ACHN (cell line): ENCODE measurements at places on chromosomes 7 and 10.

- no peak for DNase-seq
These were observed 109.6 kb downstream of the TMEM130 start for GRCh38 chr7:98760201-98760651.

GRCh38 chr10:132499367-132499685, 38.3 kb upstream of the INPP5A start:
- no peak for DNase-seq

- no peak for DNase-seq
These were observed 705.1 kb downstream of the SUGCT start for GRCh38 chr7:40839881-40840280.

DNA sequence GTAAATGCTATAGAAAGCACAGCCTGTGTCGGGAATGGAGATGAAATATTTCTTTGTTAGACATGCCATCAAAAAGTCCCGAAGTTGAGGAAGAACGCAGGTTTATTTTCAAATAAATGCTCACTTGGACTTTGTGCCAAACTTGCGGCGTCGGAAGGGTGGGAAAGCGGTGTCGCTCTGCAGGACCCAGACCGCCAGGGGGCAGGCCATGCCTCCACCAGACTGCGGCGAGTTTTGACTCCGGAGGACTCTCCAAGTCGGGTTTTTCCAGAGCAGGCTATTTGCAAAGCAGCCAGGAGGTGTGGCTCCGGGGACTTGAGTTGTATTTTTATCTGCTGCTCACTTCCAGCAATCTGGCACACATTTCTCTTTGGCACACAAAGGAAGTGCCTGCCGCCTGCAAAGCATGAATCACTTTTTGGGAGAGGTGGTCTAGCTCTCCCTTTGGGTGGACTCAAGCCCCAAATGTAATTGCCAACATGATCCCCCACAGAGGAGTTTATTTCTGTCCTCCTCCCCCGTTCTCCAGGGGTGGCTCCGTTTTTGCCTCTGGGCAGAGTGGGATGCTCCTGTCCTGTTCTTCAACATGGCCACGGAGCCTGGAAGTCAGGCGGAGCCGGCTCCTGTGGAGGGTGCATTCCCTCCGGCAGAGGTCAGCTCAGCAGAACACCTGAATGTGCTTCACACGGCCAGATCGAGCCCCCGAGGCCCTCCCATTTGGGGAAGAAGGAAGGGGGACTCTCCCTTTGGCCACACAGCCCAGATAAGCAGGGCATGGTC, 82.3 kb upstream of the GPR26 start:
- DNase-seq: peak; percentile 77

GRCh38 chr10:128064970-128065580, 61.1 kb downstream of the MKI67 start:
- no peak for DNase-seq

GRCh38 chr7:45992826-45993225, 71.8 kb upstream of the IGFBP3 start:
- DNase-seq: no peak

GRCh38 chr7:38870147-38870546, 38.8 kb downstream of the VPS41 start:
- DNase-seq: no peak

- DNase-seq: peak; percentile 27
These were observed 43.5 kb downstream of the ACSM6 start for GRCh38 chr10:95237376-95238170.

- no peak for DNase-seq
These were observed 614.1 kb upstream of the FZD8 start for GRCh38 chr10:36256166-36256565.

DNA sequence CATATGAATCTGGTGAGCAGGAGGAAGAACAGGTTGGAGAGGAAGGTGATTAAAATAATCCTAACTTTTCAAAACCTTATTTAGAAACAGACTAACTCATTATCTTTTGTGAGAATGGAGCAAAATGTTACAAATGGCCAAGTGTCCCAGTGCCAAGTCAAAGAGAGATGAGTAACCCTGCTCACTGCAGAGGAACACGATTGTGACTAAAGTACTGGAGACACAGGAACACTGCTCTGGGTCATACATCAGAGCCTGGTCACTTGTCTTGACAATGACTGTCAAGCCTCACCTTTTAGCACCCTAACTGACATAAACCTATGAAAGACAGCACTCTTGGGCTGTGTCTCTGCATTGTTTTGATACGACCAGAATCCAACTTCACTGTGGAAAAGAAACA, 108.8 kb downstream of the SGMS1 start:
- no peak for DNase-seq

GRCh38 chr10:49559476-49559875, 20.6 kb upstream of the ERCC6 start:
- no peak for DNase-seq

DNA sequence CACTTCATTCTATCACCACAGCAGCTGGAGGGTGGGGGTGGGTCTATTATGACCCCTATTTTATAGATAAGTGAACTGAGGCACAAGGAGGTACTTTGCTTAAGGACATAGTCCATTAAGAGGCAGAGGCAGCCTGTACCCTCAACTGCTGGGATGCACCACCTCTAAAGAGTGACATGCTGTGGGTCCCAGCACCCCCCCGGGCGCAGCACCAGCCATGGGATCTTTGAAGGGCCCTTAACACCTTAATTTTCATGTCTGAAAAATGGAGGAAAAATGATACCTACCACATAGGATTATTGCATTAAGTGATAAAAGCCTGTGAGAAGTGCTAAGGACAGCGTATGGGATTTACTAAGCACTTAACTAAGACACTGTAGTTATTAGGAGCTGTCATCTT, 15.4 kb downstream of the ADCYAP1R1 start:
- no peak for DNase-seq

DNA sequence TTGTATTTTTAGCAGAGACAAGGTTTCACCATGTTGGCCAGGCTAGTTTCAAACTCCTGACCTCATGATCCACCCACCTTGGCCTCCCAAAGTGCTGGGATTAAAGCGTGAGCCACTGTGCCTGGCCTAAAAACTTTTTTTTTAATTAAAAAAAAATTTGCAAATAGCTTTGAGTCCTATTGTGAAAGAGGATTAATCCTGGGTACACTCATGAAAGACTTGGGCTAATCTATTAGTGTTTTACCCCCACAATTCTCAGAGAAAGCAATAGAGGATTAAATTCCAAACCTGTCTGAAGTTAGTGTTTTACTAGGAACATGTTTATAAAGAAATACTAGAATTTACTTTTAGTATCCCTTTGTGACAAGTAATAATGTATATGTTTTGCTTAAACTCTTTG, 76.9 kb upstream of the ITGB1 start:
- no peak for DNase-seq

DNA sequence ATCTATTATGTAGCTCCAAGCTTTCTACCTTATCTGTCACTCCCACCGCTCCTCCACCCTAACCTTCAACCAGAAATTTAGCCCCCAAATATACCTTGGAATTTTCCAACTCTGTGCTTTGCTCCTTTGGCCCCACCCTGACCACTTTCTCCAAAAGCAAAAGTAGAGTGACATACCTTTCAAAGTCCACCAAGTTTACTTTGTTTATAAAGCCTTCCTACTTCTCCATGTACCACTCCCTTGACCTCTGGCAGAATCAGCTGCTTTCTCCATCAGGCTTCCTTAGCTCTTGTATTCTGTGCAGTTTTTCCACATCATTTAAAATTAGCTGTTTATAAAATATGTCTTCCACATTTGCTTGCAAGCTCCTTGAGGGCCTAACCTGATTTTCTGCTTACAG, 40.9 kb upstream of the RSBN1L start:
- no peak for DNase-seq

- no peak for DNase-seq
These were observed 36.8 kb upstream of the HSPA12A start for GRCh38 chr10:116779076-116779687.

GRCh38 chr10:72083790-72084459, 4.4 kb downstream of the SPOCK2 start:
- no peak for DNase-seq

GRCh38 chr7:55022002-55022985, 3.5 kb downstream of the EGFR start:
- no peak for DNase-seq

GRCh38 chr7:63900394-63901203, 98.0 kb upstream of the ZNF722 start:
- DNase-seq: no peak

DNA sequence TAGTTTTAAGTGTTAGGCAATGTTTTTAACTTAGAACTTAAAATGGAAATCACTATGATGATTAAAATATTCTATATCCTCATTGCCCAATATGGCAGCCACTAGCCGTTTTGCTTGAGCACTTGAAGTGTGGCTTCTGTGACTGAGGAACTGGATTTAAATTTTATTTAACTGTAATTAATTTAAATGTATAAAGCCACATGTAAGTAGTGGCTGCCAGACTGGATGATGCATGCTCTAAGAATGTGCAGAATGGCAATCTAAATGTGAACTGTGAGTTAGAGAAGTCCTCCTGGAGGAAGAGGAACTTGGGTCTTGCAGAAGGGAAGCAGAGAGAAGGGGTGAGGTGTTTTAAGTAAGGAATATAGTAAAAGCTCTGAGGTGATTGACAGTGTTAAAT, 451.4 kb downstream of the SUGCT start:
- DNase-seq: peak; percentile 47

DNA sequence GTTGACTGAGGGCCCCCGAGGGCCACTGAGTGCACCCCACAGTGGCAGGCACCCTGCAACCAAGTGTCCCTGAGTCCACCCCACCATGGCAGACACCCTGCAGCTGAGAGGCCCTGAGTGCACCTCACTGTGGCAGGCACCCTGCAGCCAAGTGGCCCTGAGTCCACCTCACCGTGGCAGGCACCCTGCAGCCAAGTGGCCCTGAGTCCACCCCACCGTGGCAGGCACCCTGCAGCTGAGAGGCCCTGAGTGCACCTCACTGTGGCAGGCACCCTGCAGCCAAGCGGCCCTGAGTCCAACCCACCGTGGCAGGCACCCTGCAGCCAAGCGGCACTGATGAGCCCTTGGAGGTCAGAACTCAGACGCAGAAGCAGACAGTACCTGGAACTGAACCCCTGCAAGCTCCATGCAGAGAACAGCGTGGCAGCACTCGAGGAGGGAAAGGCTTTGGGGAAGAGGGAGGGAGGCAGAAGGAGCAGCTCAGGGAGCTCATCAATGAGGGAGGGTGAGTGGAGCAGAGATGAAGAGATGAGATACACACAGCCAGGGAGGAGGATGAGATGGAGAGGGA, 156.5 kb downstream of the WDR37 start:
- DNase-seq: no peak

DNA sequence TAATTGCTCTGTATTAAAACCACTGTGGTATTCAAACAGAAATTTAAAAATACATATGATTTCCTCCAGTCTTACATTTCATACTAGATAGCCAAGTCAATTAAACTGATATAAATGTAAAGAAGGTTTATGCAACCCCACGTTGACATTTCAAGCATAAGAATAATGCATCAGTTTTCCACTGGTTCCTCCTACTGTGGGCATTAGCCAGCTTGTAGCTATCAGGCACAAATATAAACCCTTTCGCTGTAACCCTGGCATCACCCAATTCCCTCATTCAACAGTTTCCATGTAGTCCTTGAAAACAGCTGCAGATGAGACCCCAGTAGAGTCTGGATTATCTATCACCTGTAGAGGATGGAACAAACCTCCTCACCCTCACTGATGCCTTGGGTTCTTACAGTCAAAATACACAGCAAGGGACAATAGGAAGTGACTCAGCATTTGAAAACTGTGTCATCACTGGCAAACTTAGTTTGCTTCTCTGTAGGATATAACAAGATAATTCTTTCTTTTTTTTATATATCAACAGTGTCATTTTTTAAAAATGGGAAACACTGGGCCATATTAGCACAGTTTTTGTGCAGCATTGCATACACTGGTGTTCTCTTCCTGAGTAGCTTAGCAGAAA, 113.0 kb downstream of the PDE1C start:
- peak; percentile 31 for DNase-seq

DNA sequence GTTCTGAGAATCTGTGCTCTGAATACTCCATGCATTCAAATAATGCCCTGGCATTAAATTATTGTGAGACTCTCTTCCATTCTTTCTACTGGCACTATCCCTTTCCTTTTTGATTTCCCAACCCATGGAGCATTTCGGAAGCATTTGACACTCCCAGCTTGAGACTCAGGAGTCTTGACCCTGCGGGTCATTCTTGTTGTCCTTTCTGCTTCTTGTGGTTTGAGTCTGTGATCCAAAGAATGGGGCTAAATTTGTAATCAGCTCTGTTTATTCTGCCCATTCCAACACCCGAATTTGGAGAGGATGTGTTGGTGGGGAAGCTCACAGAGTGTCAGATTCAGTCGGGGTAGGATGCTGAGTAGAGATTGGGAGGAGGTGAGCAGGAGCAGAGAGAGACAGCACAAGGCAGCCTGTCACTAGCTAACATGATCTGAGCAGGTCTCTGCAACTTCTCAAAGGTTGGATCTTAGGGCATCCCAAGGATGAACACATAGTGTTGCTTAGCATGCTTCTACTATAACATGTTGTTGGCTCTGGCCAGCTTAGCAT, 80.4 kb upstream of the BMPER start:
- no peak for DNase-seq

DNA sequence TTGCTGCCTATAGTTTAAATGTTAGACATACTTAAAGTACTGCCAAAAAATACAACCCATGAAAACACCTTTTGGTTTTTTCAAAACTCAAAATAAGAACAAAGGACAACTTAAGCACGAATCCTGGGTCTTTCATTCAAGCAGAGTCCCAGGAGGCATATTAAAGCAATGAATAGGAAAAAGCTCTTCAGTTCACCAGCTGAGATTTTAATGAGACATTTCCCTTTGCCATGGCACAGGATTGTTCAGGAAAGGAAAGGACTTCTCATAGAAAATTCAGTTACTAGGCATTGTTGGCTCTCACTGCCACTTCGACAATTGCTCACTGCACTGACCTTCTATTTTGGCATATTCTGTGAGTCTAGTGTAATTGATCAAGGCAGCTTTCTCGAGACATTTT, 133.5 kb upstream of the FEZF1 start:
- DNase-seq: no peak

DNA sequence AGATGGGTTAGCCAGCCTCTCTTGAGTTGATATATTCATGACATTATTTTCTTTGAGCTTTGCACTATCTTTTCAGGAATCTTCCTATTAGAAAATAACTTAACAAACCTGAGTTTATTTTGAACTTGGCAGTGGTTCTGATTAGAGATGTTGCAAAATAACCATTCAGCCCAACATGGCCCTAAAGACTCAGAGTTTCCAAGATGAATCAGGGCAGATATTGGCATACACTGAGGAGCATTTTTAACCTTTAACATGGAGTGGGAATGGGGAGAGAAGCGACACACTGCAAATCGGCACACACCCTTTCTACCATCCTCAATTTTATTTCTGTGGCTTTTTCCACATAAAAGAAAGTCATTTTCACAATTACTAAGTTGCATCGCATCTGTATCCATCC, 190.8 kb downstream of the TRIL start:
- DNase-seq: no peak

GRCh38 chr7:24898691-24899090, 81.3 kb downstream of the OSBPL3 start:
- no peak for DNase-seq

- DNase-seq: no peak
These were observed 45.1 kb upstream of the CDK14 start for GRCh38 chr7:90551036-90551435.

DNA sequence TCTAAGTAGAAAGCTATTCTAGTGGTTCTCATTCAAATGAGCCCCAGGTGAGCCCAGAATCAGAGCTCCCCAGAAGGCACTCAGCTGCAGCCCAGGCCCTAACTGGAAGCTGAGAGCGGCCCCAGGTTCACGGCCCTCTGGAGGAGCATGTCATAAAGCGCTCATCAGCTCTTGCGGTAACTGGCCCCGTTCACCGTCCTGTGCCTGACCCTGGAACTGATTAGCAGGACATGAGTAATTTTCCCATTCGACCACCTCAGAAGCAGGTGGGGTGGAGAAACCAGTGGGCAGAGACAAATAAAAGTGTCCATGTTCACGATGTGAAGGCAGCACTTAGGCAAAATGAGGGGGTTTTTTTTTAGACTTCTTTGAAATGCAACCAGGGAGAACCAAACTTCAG, 136.1 kb upstream of the LYZL2 start:
- DNase-seq: no peak
